T follicular helper cell (primary cell): ENCODE measurements at places on chromosomes 4 and X.

DNA sequence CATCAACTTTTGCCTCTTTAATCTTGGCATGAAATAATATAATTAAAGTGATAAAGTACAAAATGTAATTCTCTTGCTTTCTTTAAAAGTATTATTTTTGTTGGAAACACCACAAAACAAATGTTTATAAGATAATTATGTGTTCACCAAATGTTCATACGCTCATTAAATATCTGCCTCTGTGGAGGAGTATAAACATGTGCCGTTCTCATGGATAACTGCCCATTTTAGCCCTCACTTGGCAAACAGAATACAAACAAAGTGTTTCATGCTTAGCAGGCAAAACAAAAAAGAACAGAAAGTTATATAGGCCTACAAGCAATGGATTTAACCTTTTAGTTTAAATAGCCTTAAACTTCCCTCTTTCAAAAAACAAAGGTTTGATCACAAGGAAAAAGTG, 800.5 kb upstream of the DIAPH2 start:
- no peak for DNase-seq

- no peak for DNase-seq
Observed at GRCh38 chrX:15834827-15835595, 19.6 kb downstream of the AP1S2 start.

- no peak for DNase-seq
Observed at GRCh38 chrX:16737024-16737423, 17.6 kb downstream of the SYAP1 start.

DNA sequence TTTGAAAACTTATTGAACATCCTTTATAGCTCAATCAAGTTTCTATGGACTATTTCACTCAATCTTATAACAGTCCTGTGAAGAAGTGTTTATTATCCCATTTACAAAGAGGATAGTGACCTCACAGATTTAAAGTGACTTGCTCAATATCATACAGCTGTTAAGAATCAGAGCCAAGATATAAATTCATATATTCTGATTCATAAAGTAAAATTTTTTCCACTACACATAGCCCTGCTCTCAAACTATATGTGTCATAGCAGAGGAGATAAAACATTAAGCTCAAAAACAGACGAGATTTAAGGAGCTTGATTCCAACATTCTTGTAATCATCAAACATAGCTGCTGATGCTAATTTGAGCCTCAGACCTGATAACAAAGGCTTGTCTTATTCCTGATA, 226.8 kb downstream of the CAMK2D start:
- no peak for DNase-seq

DNA sequence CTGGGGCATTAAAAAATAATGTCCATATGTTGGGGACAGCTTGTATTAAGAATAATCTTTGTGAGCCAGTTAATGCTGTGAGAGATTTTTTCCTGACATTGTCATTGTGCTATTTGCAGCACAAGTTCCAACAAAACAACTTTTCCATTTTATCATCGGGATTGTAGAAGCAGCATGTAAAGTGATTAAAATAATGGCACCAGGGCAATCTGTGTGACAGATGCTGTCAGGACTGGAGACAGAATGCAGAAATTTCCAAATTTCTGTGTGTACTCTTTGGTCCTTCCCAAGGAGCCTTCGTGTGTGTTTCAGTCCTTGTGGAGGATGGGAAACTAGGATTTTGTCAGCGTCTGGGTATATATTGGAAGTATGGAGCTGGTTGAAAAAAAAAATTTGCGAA, 101.5 kb upstream of the LIMCH1 start:
- no peak for DNase-seq

DNA sequence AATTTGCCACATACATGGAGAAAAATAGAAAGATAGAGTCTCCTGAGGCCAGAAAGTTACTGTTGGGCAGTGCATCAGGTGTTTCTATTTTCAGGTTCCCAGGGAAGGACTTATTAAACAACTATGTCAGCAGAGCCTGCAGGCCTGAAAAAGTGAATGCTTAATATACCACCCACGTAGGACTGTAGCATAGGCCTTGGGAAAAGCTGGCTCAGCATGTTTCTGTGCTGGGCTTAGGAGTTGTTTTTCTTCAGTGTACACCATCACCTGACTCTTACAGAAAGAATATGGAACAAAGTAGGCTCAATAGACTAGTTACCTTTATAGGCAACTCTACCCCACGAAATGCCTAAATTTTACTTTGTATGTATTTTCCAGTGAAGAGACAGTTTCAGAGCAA, 1385.9 kb downstream of the FAM133A start:
- DNase-seq: no peak

DNA sequence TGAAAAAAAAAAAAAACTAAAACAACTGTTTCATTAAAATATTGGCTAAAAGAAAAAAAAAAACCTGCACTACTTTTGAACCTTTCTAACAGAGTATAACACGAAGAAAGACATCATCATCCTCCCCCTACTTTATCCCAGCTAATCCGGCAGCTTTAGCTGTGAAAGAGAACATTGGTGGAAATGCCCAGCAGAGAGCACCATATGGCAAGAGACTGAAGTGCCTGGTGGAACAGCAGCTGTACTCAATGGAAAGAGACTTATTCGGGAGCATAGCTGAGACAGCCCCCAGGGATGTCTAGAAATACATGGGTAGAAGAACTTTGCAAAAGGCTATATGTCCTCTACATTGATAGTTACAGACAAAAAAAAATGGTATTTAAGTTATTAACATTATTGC, 30.3 kb downstream of the STPG2 start:
- no peak for DNase-seq
